ENCODE measurements at places on chromosomes 7 and 10. TPM values are rescaled to one million over a fixed set of nuclear protein-coding genes. Genes with fewer than 3 reads are reported as not detected.

- DNase-seq: no peak
Observed at GRCh38 chr7:55488216-55488615, 84.1 kb downstream of the VOPP1 start.

DNA sequence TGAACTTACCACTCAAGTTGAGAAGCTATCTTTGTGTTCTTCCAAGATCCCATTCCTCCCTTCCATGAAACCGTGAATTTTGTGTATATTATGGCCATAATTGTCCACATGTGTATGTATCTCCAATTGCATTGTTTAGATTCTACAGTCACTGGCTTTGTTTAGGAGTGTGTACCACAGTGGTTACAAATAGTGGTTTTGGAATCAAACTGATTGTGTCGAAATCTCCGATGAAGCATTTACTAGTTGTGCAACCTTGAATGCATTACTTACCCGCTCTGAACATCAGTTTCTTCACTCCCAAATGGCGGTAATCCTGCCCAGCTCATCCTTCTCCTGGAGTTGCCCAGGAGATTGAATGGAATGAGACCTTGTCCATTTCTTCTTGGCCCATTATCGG, 145.0 kb upstream of the ZNF32 start:
- no peak for DNase-seq

- no peak for DNase-seq
Observed at GRCh38 chr10:17808971-17809841, at the start of gene MRC1. MRC1 (plus strand) TSS chr10:17809348; CDS start chr10:17809466, 118 bp downstream.

DNA sequence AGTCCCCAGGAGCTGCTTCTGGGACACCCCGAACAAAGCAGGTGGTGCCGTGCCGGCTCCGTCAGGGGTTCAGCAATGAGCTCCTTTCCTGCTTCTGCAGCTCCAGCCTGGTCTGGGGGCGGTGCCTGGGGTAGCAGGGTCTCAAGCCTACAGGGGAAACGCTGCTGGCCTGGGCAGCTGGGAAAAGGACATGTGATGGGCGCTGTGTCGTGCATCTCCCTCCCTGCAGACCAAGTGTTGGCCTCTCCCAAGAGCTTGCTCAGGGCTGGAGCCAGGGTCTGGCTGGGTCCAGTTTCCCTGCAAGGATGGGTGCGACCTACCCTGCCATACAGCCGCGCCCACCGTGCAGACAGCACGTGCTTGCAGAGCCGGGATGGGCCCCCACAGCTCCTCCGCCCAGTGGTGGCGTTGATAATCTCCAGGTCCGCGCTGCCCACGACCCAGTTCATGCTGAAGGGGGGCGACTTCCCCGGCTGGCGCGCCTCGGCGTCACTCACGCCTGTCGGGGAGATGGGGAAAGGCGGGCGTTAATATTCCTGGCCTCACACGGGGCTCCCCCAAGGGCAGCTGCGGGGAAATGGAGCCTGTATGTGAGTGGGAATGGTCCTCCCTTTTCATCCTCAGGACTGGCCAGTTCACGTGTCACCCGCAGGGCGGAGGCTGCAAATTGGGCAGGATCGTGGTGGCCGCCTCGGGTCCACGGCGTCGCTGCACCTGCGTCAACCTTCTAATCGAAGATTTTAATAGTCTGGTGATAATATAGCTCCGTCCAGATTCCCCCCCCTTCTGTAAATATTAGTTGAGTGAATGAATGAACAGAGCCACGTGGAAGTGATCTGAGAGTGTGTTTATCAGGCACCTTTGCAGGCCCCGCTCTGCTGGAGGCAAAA, 128.6 kb downstream of the WDR37 start:
- no peak for DNase-seq

DNA sequence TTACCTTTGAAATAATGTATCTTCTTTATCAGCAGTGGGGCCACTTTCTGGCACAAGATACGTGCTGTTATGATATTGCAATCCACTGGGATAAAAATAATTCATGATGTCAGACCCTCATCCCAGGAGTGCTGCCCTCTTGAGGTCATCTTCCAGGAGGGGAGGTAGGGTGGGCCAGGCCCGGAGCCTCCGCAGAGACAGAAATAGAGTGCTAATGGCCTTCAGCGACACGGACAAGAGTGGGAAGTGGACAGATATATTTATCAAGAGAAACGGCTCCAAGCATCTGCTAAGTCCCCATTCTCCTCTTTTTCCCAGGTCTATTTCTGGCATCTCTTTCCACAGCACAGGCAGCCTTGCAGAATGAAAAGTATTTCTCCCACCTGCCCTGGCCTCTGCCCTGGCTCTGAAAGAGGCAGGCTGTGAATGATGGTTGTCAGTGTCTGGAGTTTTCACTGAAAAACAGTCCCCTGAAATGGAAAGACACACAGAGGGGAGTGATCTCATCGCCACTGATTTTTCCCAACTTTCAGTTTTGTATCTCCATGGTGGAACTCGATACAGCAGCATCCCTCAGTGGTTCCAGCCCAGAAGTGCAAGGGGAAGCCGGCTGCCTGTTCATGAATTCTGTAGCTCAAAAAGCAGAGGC, 251.7 kb upstream of the MYO3A start:
- DNase-seq: no peak

- no peak for DNase-seq
Observed at GRCh38 chr10:97120370-97120769, 65.4 kb downstream of the SLIT1 start.

DNA sequence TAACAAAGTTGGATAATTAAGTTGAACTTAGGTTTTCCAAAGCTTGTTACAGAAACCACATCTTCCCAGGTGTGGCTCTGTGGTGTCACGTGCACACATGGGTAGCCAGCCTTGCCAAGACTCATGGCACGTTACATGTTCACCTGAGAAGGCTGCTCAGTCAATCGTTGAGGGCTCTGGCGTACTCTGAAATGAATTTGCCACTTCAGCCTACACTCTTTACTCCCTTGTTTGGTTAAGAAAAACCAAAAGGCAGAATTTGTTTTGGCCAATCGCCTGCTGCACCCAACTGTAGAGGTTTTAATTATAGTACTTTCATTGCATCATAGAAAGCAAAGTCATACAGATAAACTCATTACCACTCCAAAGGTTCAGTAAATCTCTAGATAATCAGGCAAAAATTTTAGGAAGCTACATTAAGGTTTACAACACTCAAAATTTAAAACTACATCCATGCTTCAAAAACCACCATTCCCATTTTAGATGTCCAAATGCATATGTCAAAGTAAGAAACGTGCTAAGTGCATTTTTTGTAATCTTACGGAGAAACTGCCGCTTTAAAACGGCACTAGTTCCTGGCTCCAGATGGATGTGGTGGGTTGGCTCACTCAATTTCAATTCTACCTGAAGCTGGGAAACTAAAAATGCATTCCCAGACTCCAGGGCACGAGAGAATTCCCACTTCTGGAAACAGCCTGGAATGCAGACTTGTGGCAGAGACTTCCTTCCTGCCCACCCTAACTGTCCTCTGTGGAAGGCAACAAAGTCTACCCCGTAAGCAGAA, 88.4 kb downstream of the DIP2C start:
- DNase-seq: no peak

DNA sequence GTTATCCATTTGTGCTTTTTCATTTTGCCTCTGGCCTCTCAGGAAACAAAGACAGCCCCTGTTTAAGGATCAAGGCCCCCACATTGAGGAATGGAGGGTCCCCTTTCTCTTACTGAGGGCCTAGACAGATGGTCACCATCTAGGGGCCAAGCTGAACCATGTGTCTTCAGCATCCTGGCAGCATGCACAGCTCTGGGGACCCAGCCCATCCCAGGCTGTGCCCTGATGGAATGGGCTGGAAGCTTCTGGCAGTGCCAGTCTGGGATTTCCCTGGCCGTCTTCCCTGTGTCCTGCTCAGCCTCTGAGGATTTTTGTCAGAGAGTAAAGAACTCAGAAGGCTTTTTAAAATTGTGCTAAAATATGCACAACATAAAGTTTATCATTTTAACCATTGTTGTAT, 116.8 kb downstream of the ITIH5 start:
- DNase-seq: no peak

DNA sequence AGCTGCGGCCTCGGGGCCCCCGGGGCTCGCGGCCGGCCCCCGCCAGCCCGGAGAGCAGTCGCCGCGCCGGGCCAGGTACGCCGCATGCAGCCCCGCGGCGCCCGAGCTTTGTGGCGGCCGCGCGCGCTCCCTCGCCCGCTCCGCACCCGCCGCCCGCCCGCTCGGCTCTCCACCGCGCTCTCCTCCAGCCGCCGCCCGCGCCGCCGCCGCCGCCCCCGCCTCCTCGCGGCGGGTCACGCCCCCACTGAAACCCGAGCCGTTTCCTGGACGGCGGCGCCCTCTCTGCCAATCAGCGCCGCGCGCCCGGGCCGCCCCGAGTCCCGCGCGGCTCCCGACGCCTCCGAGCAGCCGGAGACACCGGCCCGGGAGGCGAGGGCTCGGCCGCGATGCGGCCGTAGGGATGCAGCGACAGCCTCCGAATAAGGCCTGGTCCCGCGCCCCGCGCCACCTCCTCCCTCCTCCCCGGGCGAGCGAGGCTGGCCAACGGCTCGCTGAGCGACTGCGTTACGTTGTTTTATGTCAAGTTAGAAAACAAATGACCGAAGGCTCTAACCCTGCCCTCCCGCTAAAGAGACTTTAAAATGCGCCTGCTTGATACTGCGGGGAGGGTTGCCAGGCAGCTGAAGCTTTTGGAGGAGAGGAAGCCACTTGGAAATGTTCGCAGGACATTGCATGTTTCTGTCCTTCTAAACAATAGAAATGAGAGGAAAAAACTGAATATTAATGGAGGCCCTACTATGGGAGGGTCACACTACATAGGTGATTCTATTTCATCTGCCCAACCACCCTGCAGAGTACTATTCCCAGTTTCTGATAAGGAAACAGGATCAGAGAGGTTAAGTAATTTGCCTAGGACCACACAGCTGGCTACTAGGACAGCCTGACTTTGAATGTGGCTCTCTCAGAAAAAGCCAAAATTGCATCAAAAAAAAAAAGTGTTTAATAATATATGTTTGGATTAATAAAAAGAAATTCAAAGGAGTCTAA, at the start of gene FGFR2:
TSS of gene FGFR2 (minus strand) at position 182 of the 987 bp plus-strand sequence. CDS start 4,627 bp downstream, outside the sequence.
- DNase-seq: no peak

DNA sequence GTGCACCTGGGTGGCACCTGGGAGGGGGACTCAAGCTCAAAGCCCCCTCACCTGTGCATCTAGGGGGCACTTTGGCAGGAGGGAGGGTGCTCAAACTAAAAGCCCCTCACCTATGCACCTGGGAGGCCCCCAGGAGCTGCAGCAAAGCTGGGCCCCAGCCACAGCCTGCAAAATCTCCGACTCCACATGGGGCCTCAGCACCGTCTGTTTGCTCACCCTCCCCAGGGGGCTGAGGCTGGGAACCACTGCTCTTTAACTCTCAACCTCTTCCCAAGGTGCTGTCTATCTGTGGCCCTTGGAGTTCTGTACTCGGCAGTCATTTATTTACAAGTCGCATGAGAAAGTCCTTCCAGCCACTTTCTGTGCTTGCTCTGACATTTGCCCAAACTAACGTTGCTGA, 458.4 kb downstream of the DNAJB6 start:
- no peak for DNase-seq

DNA sequence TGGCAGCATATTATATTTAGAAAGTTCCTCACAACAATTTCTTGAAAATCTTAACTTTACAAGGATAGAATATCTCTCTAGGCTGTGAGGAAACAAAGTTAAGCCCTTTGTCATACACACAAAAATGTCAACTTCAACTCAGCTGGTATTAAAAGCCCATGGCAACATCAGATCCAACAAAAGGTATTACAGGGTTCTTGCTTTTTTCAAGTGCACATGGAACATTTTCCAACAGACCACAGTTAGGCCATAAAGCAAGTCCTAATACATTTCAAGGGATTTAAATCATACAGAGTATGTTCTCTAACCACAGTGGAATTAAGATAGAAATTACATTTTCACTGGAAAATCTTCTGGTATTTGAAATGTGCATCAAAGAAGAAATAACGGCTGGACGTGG, 71.9 kb upstream of the OIT3 start:
- DNase-seq: no peak

GRCh38 chr10:53839440-53840039, 961.5 kb downstream of the PCDH15 start:
- no peak for DNase-seq

- no peak for DNase-seq
Observed at GRCh38 chr7:1977876-1978441, 254.8 kb downstream of the MAD1L1 start.

DNA sequence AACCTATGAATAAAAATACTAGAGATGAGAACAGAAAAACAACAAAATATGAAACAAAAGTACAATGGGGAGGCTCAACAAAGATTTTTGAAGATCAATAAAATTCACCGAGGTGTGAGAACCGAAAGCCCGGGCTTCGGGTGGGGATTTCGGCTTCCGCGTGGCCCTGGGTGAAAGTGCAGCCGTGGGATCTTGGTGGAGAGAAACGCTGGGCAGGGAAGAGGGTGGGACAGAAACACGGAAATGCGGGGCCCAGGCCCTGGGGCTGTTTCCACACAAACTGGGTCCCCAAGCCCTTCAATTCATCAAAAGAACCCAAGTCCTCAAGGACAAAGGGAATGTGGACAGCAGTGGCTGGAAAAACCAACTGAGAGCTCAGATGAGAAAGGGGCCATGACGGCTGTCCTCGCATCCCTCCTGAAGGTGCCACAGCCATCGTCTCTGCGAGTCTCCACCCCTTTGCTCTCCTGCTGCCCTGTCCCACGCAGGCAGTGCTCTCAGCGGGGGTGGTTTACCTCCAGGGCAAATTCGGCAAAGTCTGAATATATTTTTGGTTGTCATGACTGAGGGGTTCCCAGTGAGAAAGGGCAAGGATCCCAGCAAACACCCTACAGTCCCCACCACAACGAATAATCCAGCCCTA, 19.7 kb downstream of the FOXL3 start:
- no peak for DNase-seq

ASB10 gene
- polyA plus RNA-seq: not detected

KAZALD1 gene
- polyA plus RNA-seq: not detected

STK32C gene
- polyA plus RNA-seq: 7.2 TPM

CNPY1 gene
- polyA plus RNA-seq: not detected
